NAMALWA (cell line): ENCODE measurements at places on chromosomes 5 and 9.

- DNase-seq: peak; percentile 29
These were observed 29.3 kb downstream of the ZDHHC11 start for GRCh38 chr5:821504-821903.

- DNase-seq: no peak
These were observed 2.2 kb downstream of the UNC5A start for GRCh38 chr5:176812269-176813259.

DNA sequence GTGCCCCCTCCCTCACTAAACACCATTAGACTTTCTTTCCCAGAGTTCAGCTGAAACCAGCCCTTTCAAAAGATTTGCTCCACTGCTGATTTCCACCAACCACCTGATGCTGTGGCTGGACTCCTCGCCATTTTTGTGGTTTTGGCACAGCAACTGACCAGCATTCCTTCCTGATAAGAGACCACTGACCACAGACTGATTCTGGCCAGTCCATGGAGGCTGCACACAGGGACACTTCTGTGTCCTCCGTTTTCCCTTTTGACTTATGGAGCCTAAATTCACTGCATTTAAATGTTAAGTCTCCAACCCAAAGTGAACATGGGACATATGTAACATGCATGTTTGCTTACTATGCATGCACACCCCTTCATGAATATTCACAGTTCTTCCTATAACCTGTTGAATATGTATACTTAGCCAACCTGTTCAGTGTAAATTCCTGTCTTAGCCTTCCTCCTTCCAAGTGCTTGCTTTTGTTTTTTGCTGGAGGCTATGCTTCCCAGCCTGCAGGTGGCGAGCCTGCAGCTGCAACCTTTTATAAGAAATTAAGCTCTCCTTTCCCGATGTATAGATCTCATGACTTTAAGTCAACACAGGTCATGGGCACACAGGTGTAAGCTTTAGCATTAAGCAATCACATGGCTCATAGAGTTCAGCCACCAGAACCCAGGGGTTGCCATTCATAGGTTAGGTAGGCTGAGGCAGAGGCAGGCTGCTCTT, 78.7 kb downstream of the ACTL7B start:
- DNase-seq: no peak

- DNase-seq: peak; percentile 64
These were observed 150.1 kb downstream of the OSTF1 start for GRCh38 chr9:75238311-75238976.

- DNase-seq: no peak
These were observed 97.2 kb downstream of the ROR2 start for GRCh38 chr9:91852801-91853347.
